Caco-2 (cell line): ENCODE measurements at places on chromosomes 6 and 20. TPM values are rescaled to one million over a fixed set of nuclear protein-coding genes. Genes with fewer than 3 reads are reported as not detected.

DNA sequence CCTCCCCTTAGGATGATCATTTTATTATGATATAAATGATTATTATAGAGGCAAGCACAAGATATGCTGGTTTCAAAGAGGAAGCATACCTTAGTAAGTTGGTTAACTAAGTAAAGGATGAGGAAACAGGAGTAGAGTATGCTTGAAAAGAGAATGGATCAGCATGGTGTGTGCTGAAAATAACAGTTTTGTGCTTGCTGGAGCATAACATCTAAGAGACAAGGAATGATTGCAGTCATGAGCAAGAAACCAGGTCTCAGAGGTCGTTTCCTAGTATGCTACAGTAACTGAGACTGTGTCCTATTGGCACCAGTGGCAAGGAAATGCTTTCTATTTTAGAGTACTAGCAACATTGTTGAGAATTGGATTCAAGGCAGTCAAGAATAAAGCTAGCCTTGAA lies 34.1 kb downstream of the CDC40 start:
- DNase-seq, result no peak

Gene MUC21
- not detected in 2 replicates for total RNA-seq

DNA sequence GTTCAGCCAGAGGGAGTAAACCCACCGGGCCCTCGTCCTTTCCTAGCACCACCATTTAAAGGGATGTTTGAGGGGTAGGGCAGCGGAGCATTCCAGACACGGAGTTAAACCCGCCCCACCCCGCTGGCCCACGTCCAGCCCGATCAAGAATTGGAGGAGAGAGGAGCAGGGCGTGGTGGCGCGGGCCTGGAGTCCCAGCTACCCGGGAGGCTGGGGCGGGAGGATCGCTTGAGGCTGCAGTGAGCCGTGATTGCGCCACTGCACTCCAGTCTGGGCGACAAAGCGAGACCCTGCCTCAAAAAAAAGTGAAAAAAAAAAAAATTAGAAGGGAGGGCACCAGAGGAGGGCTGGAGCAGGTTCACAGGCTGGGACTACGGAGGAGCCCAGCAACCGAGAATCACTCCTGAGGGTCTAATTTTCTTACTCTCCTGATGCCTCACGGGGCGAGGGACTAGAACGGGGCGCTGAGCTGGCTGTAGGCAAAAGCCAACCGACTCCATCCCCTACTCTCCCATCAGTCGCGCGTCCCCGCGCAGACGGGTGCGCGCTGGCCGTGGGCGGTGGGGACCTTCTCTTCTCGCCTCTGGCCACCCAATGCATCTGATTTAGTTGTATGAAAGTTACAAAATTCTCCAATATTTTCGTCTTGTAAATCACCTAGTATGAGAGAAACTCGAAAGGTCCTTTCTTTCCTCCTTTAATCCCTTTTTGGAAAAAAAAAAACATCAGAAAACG lies 6.1 kb upstream of the HSPA1B start:
- DNase-seq, result peak; percentile 72

- DNase-seq, result no peak
These were observed 8.4 kb upstream of the DHX35 start for GRCh38 chr20:38953630-38954340.

DNA sequence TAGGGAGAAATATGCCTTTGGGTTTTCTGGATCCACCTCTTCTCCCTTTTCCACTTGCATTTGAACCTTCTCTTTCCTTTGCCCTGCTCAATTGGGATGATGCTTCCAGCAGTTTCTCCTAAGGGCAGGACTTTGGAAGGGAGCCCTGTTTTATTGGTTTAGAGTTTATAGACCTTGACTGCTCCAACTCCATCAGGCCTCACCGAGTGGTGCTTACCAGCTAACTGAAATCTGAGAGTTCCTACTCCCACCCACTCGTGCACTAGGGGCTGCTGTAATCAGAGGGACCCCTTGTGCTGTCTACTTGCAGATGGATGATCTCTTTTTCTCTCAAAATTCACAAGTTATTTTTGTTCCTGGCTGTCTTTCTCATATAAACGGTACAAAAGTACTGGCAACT lies 121.3 kb upstream of the SLC22A16 start:
- no peak for DNase-seq

Gene MCCD1
- not detected in 2 replicates for total RNA-seq

DNA sequence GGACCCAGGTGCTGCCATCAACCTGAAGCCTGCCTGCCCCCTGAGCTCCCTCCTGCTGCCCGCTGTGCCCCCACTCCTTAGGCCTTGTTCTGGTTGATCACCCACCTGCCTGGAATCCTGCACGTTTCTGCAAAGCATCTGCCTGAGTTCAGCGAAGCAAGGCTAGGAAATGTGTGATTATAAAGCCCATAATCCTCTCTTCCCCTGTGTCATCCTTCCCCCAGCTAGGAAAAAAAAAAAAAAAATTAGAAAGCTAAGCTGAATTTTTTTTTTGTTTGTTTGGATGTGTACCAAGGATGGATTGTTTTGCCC lies 93.2 kb downstream of the FOXA2 start:
- no peak for DNase-seq

GRCh38 chr6:14072084-14072483 lies 45.5 kb upstream of the CD83 start:
- DNase-seq, result no peak

DNA sequence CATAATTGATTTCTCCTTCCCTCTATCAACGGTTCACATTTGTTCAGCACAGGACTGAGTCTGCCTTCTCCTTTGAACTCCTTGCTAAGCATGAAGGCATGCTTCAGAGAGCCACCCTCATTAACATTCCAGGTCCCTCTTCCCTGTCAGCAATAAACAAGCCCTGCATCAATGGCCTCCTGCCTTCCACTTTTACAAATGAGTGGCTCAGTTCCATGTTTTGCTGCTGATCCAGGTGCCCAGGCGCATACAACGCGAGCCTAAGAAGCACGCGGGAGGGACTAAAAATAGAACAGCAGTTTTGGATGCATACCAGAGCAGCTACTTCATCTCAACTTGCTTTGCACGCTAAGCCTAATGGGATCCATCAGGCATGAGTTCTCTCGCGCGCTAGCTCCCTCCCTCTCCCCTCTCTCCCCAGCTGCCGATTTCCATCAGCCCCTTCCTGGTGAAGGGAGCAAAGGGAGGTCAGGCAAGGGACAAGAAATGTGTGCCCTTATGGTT lies 53.4 kb downstream of the TRAF3IP2 start:
- peak; percentile 53 for DNase-seq

DNA sequence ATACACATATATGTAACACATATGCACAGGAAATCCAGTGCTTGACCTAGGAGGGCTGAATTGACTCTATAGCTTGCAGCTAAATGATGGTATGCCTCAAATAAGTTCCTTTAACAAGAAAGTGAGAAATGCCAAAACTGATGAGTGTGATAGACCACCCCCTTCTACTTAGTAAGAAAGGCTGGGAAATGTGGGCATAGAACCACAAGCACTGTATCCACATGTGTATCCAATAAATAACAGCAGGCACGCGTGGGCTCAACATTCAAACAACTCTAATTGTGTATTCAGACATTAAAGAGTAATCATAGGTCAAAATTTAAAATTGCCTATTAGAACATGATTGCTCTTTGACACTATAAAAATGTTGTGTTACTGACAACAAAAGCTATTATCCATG lies 54.1 kb downstream of the FAM83B start:
- DNase-seq, result no peak

Gene ADGRG6
- total RNA-seq, result 98.0 and 98.7 TPM in 2 replicates

DNA sequence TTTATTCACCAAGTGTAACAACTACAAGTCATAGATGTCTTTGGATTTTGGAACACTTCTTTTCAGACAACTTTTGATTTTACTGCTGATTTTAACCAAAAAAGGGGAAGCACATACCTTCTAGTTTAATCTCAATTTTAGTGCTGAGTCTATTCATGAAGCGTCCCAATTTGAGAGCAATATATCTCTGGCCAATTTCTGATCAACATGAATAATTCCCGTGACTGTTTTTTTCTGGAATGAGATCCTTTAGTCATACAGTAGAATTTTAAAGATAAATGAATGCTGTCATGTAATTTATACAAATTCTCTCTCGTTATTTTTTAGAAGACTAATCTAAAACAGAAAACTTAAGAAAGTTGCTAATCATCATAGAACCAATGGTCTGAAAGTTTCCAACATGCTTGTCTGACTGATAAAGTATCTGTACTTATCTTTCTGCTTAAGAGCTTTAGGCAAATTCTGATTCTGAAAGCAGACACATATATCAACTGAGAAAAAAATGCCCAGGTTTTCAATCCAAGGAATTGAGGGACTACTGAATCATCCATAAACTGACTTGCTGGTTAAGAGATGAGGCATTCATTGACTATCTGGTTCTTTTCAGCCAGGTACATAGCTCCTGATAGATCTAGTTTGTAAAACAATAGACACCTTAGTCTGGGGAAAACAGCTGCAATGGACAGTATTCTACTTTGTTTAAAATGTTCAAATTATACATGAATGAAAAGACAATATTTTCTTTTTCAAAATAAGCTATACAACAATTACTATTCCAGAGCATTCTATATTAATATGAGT lies 657.5 kb downstream of the RFPL4B start:
- no peak for DNase-seq

Gene WASF1
- total RNA-seq, result 7.3 and 7.4 TPM in 2 replicates

- no peak for DNase-seq
These were observed 753.3 kb upstream of the MARCKS start for GRCh38 chr6:113103634-113104361.

DNA sequence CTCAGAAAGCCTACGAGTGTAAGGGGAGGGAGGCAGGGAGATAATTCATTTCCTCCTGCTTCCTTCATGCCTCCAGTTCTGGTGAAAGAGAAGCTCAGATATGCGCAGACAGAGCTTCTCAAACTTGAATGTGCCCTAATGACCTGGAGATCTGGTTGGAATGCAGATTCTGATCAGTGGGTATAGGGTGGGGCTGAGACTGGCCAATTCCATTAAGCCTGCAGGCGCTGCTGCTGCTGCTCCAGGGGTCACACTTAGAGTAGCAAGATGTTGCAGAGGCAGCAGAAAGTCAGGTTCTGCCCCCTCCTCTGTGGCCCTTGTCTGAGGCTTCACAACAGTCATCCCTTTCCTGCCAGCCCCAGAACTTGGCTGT lies 161.0 kb downstream of the DHX35 start:
- no peak for DNase-seq

DNA sequence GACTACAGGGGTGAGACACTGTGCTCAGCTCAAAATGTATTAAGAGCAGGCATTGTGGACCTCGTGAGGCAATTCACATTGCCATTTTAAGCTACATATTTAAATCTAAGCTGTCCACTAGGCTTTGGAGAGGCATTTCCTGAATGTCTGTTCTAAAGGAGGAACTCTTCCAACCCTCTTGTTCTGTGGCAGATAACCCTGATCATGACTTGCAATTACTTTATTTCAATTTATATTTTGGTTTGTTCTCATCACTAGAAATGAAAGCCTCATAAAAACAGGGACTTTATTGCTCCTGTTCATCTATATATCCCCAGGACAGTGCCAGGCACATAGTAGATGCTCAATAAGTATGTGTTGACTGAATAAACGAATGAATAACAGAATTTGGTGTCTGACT lies 84.0 kb upstream of the SALL4 start:
- no peak for DNase-seq

Gene TCP11
- not detected in 2 replicates for total RNA-seq

DNA sequence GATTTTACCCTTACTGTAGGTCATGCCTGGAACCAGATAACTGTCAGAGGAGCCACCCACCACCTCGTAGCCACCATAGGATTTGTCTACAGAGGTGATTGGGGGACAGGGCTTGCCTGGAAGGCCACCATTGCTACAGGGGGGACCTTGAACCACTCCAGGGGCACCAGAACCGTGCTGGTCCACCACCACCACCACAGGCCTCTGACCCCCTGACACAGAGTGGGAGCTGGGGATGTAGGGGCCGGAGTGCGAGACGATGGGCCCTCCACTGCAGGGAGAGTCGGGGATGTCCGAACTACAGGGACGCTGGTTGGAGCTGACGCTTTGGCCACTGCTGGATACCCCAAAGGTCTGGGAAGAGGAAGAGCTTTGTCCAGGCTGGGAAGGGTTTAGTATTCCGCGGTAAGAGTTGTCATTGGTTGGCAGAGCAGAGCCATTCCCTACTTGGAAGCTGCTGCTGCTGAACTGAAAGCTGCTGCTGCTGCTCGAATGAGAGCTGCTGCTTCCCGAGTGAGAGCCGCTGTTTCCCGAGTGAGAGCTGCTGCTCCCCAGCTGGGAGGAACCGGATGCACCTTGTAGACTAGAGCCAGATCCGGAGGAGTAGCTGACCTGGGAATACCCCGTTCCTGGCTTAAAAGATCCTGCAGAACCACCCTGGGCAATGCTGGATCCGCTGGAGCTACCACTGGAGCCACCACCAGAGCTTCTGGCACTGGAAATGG lies 2.2 kb downstream of the PSORS1C1 start:
- DNase-seq, result no peak

DNA sequence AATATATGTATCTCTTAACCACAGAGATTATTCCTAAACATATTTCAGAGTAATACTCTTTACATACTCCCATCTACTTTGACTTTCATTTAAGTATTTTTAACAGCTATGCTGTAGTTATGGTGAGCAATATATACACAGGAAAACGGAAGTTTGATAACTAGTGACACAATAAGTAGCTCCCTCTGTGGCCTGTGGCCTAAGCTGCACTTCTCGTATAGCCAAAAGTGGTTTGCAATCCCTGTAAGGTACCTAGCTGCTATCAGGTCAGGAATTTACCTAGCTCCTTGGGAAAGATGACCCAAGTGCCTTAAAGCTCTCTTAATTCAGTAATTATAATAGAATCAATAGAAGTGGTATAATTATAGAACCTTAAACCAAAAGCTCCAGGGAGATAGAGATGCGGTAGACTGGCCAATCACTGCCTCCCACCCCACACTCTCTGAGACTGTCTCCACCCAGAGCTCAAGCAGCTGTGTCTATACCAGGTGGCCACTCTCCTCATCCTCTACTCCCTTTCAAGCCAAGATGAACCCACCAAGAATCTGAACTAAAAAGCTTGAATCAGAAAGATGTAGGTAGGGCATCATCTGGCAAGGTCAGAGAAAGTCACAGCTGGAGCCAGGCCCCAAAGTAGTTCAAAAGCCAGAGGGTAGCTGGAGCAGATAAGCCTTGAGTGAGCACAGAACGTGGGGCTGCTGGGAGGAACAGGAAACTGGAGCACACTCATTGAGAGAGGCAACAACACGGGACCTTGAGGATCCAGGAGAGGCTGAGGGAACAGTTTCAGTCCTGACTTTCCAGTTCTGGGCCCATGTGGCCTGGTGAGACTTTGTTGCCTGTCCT lies 84.9 kb upstream of the ASF1A start:
- no peak for DNase-seq

Gene IMPG1
- not detected in 2 replicates for total RNA-seq

GRCh38 chr6:28771401-28772267 lies 152.2 kb downstream of the TRIM27 start:
- no peak for DNase-seq

DNA sequence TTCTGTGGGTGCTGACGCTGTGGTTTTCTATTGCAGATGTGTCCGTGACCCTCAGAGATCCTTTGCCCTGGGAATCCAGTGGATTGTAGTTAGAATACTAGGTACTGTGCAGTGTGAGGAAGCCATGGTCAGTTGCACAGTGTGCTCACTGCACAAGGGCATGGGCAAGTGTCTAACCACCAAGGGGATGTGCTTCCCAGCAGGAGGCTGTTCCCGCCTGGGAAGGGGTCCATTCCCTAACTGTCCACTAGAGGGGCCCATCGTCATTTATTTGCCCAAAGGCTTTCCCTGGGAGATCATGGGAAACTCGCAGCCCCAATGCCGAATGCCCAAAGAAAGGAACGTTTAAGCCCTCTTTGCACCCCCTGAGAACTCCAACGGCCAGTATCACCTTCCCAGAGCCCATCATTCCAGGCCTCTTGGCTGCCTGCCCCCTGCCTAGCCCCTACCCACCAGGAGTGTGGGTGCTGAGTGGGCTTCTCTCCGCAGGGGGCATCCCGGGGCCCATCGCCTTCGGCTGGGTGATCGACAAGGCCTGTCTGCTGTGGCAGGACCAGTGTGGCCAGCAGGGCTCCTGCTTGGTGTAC lies 26.2 kb downstream of the SLCO4A1 start:
- peak; percentile 94 for DNase-seq

Gene STXBP5
- total RNA-seq, result 17.7 and 17.9 TPM in 2 replicates

Gene MYLK2
- 0.77 and 0.91 TPM in 2 replicates for total RNA-seq
